Stimulated activated CD4-positive, alpha-beta T cell treated with anti-CD3 and anti-CD28 coated beads, Interleukin-1b, Interleukin-23, amount 100 ng/mL, for 1 hour (primary cell): ENCODE measurements at places on chromosomes 7 and 10.

DNA sequence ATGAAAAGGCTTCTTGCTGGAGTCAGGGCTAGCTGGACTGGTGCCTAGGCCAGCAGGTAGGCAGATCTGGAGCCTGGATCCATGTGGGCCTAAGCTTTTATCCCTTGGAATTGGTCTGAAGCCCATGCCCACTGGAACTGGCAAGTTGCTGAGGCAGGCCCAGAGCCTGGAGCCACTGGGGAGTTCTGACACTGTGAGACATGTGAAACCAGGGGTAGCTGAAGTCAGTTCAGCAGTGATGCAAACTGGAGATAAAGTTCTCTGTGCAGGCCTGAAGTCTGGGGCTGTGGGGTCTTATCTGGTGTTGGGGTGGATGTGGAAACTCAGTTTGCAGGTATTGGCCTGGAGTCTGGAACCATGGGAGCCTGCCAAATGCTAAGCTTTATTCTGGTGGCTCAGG, 9.7 kb upstream of the THSD7A start:
- no peak for DNase-seq

- DNase-seq, result no peak
Observed at GRCh38 chr10:75450075-75450445, 18.6 kb downstream of the LRMDA start.

- no peak for DNase-seq
Observed at GRCh38 chr10:71534568-71535194, 138.0 kb downstream of the CDH23 start.

- DNase-seq, result no peak
Observed at GRCh38 chr10:59877191-59877671, 29.1 kb downstream of the CCDC6 start.

- no peak for DNase-seq
Observed at GRCh38 chr7:6438427-6438826, 9.3 kb downstream of the DAGLB start.

- no peak for DNase-seq
Observed at GRCh38 chr7:91264046-91264923, at the start of gene FZD1. FZD1 (plus strand) TSS chr7:91264433; CDS start chr7:91264881, 448 bp downstream.

- DNase-seq, result no peak
Observed at GRCh38 chr10:57943701-57944100, 324.0 kb downstream of the IPMK start.

- no peak for DNase-seq
Observed at GRCh38 chr10:20185116-20185515, 368.9 kb downstream of the PLXDC2 start.

- no peak for DNase-seq
Observed at GRCh38 chr7:158771213-158771834, 58.0 kb downstream of the ESYT2 start.

DNA sequence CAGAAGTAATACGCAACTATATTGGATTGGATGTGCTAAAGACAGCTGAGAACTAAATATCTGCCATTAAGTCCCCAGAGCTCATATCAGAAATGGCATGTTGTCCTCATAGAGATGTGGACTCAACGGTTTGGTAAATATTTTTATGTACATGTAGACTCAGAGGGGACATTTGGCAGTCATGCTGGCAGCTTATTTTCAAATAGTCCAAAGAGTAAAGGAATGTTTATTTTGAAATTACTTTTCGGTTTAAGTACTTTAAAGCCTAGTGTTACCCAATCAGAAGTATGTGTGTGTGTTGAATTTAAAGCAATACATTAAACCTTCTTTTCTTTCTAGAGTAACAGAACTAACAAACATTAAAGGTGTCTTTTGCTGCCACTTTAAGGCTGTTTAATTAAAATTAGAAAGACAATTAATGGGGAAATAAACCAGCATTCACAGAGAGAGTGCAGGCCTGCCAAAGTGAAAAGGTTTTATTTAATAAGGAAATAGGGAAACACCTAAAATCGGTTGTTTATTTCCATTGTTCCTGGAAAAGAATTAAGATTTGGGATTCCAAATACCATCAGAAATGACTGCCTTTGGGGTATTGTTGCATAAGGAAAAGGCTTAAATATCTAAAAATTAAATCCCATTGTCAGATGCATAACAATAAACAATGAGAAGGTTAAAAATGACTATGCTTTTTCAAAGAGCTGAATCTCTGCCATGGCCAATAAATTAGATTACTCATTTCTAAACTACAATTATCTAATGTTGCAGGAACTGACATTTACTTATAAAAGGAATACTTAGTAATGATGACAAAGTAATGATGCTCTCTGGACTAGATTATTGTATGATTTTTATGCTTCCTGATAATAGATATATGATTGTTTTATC, 113.4 kb upstream of the AHR start:
- DNase-seq, result no peak

DNA sequence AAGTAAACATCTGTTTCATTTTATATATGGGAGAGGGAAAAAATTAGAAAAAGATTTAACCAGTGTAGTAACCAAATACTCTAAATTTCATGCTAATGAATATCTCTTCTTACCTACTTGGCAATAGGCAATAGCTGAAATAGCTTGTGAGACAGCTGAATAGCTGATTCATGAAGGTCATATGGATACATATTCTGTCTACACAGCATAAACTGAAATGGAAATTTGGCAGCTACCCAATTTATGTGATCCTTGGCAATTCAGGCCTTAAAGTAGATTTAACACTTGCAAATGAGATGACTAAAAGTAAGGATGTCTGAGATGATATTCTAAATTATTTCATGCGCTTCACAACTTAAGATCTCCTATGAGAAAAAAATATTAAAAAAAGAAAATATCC, 261.2 kb upstream of the SEMA3A start:
- no peak for DNase-seq

DNA sequence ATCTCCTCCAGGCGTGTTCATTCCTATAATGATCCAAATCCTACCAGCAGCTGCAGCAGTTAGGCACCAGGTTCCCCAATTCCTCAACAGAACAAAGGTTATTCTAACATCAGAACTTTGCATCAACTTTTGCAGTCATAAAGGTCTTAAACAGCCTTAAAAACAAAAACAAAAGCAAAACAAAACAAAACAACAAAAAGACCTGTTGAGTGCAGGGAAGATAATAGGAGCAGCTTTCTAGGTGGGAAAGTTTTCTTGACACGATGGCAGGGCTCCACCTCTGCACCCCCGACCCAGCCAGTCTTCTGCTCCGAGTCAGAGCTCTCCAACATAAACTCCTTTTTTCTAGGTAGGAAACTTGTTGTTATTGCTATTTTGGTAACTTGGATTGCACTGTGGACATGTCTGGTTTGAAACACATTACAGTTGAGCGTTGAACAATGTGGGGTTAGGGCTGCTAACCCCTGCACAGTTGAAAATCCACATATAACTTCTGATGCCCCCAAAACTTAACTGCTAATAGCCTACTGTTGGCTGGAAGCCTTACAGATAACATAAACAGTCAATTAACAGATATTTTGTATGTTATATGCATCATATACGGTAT, 77.6 kb downstream of the MTPN start:
- no peak for DNase-seq

GRCh38 chr7:23062452-23062851, 43.1 kb upstream of the KLHL7 start:
- no peak for DNase-seq

DNA sequence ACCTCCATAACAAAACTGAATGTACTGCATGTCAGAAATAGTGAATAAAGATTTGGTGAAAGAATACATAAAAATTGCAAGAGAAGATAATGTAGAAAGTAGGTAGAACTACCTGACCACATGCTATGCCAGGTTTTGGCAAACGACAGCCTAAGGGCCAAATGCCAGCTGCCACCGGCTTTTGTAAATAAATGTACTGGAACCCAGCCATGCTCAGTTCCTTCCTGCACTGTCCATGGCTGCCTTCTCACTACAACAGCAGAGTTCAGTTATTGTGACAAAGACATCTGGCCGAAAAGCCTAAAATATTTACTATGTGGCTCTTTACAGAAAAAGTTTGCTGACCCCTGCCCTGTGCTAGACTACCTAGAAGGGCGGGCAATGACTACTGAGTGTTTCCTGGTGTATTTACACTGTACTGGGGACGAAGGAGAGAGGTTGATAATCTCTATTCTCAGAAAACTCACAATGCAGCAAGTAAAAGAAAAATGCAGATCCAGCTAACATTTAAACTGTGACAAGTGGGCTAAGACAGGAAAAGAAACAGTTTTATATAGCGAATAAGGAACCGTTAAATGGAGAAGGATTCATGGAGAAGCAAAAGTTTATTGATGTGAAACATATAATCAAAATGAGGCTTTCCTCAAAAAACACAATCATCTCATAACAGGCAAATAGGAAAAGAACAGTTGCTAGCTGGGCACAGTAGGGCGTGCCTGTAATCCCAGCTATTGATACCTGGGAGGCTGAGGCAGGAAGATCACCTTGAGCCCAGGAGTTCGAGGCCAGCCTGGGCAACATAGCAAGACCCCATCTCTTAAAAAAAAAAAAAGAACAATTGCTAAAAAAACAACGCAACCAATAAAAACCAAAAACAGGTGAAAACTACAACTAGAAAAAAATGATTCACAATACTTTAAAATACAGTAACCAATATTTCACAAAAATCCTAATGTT, 13.7 kb downstream of the KIN start:
- no peak for DNase-seq

- no peak for DNase-seq
Observed at GRCh38 chr10:84293574-84294016, 34.8 kb upstream of the CCSER2 start.

DNA sequence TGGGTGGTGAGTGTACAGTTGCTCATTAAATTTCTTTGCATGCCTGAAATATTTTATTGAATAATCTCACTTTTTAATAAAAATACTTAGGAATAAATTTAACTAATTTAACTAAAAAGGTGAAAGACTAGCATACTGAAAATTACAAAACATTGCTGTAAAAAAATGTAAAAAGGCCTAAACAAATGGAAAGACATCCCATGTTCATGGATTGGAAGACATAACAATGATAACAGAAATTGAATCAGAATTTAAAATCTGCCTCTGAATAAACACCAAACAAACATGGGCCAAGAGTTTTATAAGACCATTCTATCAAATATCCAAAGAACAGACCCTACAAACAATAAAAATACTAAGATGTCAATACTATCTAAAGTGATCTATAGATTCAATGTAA, 66.9 kb downstream of the LRRC17 start:
- DNase-seq, result no peak

GRCh38 chr10:95831076-95831475, 75.1 kb downstream of the ENTPD1 start:
- DNase-seq, result no peak

DNA sequence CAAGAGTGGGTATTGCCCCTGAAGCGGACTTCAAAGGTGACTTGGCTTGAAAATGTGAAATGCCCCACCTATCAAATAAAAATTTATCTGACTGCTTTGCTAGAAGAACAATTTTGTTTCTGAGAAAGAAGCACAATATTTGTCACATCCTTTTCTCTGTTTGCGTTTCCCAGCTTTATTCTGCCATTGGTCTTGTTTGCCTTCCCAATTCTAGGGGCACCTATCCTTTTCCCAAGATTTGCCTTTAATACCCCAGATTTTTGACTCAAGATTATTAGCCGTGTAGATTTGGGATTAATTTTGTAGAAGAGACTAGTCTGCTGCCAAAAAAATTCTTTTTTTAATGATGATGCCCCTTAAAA, 110.2 kb upstream of the LRGUK start:
- no peak for DNase-seq

DNA sequence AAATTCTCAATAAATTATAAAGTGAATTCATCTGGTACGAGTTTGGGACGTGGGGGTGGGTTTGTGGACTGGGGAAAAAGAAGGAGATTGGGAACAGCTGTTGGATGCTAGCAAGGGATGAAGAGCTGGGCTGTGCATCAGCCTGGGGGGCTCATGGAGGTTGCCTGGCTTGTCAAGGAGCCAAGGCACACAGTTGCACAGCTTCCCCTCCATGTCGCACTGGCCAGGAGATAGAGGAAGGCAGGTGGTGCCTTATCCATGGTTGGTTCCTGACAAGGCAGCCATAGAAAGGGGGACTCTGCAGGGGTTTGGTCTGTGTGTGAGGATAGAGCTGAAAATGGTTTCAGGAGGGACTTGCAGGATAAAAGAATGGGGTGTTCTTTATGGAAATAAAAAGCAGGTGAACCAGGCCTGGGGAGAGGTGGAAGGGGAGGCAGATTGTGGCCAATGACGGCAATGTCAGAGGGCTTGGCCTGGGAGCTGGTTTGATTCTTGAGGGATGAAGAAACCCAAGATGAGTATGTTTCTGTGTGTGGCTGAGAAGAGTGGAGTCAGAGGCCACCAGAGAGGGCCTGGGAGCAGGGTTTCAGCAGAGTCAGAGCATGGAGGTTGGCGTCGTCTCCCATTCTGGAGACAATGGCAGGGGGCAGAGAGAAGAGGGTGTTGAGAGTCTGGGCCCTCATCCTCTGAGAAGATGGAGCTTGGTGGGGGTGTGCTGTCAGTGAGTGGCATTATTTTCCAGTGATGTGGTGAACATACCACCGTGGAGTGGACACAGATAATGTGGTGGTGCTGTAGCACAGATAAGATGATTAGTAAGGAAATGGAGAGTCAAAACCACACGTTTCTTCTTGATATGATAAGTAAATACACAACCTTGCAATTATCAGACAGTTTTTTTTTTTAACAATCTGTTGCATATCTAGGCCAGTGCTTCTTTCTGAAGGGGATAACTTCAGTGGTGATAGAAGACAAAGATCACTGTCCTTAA, 108.2 kb downstream of the PTPN20 start:
- no peak for DNase-seq

- DNase-seq, result no peak
Observed at GRCh38 chr7:98079891-98080648, 26.6 kb upstream of the LMTK2 start.

GRCh38 chr10:22638863-22639262, 75.5 kb downstream of the PIP4K2A start:
- DNase-seq, result no peak

GRCh38 chr7:116172353-116172752, 38.0 kb upstream of the TES start:
- DNase-seq, result no peak

GRCh38 chr7:159321278-159321677, 176.6 kb upstream of the VIPR2 start:
- DNase-seq, result no peak

GRCh38 chr7:3168370-3168769, 124.7 kb upstream of the CARD11 start:
- DNase-seq, result no peak

DNA sequence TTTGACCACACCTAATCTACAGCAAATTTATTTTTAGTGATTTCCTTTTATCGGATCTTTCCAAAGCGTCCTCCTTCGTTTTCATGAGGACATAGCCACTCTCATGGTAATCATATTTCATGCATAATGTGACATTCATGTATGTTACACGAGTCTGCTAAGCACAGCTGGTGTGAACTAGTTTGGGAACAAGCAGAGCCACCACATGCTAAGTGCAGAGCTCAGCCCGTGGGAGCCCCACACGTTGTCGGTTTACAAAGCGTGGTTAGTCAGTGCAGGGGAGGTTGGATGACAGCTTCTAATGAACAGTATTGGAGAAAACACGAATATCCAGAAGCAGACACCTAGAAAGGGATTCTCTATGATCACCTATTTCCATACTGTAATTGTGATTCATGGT, 78.4 kb upstream of the GJD4 start:
- no peak for DNase-seq
